ENCODE measurements at places on chromosomes 3 and 15.

- no peak for DNase-seq
Measured at GRCh38 chr15:56042982-56043980, 49.9 kb upstream of the NEDD4 start.

DNA sequence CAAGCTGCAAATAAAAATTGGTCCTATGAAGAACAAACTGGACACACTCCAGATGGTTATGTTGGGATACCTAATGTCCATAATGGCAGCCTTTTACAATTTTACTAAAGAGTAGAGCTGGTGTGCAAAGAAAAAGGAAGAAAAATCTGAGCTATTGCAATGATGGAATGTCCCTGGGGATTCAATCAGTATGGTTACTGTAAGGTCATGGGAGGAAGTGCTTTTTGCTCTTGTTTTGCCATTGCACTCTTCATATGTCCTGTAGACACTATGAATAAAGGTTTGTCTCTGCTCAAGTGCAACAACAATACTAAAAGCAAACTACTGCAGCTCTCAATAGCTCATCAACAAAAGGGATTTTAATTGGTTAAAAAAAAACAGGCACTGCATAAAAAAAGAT lies 5.4 kb downstream of the PFN2 start:
- no peak for DNase-seq

DNA sequence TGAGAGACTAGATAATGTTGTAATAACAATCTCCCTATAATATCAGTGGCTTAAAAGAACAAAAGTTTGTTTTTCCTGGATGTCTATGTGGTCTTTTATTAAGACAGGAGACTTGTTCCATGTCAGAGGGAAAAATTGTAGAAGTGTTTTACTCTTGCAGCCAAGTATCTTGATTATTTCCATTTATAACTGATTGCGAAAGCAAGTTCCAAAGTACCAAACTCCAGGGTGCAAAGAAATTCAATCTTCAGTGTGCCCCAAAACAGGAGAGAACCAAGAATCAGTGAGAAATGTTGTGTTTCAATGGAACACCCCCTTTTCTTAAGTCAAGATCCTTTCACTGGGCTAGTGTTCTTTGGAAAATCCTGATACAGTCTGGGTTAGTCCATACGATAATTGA lies 624.4 kb upstream of the BCHE start:
- DNase-seq, result no peak

- no peak for DNase-seq
Measured at GRCh38 chr15:40439461-40439959, 1.2 kb upstream of the BAHD1 start.

DNA sequence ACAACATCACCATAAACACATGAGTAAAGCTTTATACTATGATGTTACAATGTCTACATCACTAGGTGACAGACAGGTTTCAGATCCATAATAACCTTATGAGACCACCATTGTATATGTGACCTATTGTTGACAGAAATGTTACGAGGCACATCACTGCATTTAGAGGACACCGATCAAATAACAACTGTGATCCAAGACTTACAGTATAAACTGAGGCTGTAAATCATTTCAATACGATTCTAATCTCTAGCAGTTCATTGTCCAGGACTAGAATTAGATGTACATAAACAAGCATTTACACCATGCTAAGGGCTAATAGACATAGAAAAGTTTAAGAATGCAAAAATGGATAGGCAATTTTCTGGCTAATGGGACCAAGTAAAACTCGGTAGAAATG lies 491.9 kb upstream of the ROBO1 start:
- no peak for DNase-seq

- no peak for DNase-seq
Measured at GRCh38 chr3:15685927-15686326, 84.4 kb downstream of the BTD start.
